ENCODE measurements at places on chromosomes 13 and 19.

DNA sequence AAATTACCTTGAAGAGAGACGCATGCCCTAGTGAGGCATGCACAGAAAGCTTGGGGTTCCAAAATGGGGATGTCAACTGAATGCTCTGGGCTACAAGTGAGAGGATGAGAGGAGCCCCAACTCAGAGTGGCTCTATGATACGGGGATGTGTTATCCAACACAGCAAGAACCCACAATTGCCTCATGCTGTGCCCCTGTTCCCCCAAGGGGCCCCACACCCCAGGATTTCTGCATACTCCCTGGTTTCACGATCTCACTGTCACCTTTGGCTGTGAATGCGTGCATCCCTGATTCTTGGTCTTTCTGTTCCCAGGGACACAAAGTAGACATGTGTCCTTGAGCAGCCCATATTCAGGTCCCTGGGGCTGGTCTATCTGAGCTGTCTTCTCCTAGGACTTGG, 29.3 kb downstream of the WDR88 start:
- no peak for DNase-seq

DNA sequence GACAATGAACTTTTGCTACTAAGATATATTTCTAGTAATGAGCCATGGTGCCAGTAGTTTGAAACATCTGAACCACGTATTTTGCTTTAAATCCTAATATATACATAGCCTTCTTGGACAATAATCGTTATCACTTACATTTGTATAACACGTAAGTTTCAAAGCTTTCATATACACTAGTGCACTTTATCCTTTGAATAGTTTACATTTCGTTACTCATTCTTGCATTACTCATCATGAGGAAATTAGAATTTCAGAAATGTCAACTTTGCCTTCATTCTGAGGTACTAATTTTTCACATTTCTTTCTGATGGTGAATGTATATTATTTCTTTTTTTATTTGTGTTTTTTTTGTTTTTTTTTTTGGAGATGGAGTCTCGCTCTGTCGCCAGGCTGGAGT, 5.8 kb downstream of the KBTBD7 start:
- no peak for DNase-seq

DNA sequence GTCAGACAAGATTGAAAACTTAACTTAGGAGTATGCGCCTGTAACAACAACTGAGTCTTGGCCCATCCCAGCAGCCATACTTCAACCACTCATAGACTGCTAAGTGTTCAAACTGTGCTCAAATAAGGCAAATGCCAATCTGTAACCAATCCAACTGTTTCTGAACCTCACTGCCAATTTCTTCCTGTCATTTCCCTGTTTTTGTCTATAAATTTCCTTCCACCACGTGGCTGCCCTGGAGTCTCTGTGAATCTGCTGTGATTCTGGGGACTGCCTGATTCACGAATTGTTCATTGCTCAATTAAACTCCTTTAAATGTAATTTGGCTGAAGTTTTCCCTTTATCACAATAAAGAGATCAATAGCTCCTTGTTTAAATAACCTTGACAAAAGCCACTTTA, 50.8 kb upstream of the FREM2 start:
- no peak for DNase-seq

DNA sequence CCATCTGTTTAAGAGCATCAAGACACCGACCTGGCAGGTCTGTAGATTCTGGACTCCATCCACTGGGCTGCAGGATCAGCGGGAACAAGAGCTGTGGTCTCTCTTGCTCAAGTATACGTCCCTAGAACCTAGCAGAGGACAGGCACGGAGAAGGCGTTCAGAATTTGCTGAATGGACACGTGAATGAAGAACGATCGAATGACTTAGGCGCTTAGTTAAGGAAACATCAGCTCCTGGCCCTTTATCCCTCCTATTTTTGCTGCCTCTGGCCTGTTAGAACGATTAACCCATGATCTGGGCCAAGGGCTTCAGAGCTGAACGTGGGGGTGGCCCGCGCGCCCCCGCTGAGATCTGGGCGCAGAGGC, 953 bp downstream of the DZIP1 start:
- no peak for DNase-seq

- DNase-seq = no peak
These were observed 846 bp upstream of the PRKACA start for GRCh38 chr19:14118165-14119051.

DNA sequence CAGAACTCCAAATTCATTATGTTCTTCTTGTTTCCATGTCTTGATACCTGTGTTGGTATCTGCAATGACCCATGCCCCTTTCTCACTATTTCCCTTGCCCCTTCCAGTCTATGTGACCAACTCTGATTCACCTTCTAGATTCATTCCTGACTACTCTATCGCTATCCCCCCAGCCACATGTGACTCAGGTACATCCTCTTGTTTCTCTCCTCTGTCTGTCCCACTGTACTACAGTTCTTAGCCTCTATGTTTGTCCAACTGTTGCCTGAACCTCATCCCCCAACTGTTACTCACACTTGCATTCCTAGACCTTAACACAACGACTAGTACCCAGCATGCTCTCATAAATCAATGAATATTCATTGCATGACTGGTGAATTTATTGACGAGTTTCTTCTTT, 10.0 kb upstream of the FLT3 start:
- no peak for DNase-seq

- DNase-seq = no peak
These were observed 22.9 kb downstream of the COMP start for GRCh38 chr19:18768046-18768771.
